ENCODE measurements at places on chromosomes 6 and 20.
A peak's percentile ranks its signal among the peaks of the same experiment; 100 is the strongest.

DNA sequence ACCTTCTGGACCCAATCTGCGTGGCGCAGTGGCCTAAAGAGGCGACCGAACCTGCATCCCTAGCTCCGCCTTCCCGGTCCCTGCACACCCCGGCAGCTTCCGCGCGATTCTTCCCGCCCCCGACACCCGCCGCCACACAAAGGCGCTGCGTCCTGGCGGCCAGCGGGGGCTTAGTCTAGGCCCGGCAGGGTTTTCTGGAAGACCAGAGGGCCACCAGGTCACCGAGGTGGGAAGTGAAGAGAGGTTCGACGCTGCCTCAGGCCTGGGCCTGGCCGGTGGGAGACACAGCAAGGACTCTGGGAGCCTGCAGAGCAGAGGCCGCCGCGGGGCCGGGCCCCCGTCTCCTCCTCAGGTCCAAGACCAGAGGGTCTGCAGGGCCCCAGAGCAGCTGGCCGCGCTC, 154.9 kb downstream of the OR2B2 start:
- peak; percentile 85 for DNase-seq

GRCh38 chr20:42775866-42776265, 413.8 kb downstream of the PTPRT start:
- no peak for DNase-seq

GRCh38 chr20:58389324-58389967, 417 bp downstream of the VAPB start:
- DNase-seq, result peak; percentile 73

- peak; percentile 1 for DNase-seq
Observed at GRCh38 chr6:34218691-34219090, 18.0 kb upstream of the HMGA1 start.

DNA sequence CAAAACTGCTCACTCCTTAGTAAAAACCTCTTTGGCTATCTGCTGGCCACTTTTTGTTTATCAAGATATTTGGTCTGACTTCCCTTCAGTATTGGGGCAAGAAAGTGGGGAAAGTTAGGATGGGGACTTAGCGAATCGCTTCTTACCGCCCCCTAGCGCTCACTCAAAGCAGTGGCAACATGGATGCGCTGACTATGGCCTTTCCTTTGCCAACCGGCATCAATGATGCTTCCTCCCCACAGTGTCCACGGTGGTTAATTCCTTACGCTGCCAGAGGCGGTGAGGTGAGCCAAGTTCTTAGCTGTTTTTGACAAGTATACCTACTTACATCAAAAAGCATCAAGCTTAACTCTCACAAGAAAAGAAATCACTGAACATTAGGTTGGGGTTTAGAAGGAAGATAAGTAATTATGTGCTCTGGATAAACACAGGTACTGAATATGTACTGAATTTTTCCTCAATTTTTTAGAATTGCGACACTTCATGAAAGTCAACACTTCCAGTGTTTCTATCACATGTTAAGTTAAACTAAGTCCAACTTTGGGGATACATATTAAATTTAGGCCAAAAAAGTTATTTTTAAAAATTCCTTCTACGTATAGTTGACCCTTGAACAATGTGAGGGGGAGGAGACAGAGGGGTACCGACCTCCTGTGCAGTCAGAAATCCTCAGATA, 86.7 kb downstream of the GMDS start:
- peak; percentile 67 for DNase-seq

DNA sequence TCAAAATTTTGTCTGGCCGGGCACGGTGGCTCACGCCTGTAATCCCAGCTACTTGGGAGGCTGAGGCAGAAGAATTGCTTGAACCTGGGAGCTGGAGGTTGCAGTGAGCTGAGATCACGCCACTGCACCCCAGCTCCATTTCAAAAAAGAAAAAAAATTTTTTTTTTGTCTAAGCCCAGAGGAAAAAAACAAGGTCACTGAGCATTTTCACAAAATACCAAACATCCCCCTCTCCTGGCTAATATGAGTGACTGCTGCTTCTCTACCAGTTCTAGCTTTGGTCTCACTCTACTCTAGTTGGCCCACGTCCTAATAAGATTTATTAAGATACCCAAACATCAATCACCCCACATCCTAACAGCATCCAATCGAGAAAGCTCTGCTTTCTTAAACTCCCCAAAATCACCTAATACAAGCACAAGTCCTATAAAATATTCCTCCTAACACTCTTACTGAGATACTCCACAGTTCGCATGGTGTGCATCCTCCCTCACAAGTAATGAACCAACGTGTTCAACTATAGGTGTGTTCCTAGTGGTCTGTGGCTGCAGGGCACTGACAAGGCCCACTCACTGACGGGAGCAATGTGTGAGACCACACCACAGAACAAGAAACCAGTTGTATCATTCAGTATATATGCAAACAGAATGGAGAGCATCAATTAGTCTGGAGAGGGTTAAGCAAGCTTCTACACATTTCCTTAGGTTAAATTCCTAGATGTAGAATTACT, 64.2 kb downstream of the FKBP5 start:
- DNase-seq, result peak; percentile 17

DNA sequence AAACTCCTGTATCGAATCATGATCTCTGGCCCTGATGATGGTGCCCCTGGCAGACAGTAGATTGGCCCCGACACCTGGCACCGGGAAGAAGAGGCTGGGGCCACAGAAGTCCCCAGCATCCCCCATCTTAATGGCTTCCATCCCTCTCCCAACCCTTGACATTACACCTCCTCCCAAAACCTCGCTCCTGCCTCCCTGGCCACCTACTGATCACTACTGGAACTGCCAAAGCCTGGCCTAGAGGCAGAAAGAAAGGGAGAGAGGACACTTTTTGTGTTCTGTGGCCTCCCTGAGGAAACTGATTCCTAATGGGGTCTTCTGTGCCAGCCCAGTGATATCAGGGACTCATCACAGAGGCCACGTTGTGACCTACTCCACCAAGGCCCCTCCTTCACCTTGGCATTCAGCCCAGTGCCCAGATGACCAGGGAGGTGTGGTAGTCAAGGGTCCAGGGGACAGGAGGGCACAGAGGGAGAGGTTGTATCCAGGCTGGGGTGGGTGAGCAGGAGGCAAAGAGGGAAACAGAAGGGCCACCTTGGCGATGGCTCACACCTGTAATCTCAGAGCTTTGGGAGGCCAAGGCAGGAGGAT, 6.1 kb downstream of the C20orf173 start:
- peak; percentile 70 for DNase-seq

DNA sequence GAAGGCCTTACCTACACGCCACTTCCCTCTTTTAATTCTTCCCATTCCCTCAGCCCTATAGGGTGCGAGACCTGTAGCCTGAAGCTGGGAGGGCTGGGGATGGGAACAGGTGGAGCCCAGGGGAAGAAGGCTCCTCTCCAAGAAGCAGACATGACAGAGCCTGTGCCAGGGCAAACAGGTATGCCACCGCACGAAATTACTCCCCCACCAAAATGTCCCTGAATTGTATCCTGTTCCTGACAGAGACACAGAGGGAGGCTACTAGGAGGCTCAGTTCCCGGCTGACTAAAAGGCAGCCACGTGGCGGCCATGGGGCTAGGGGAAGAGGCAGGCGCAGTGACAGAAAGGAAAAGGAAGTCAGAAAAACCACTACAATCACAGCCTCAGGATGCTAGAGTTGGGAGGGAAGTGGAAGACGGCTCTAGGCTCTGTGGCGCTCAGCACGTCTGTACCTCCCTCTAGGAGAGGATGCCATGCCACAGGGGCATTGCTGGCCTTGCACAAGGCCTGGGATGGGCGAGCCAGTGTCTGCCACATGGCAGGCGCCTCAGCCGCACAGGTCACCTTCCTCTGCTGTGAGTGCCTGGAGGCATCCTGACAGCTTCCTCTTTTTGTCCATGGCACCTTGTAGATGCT, 27.7 kb downstream of the TFEB start:
- no peak for DNase-seq

- peak; percentile 60 for DNase-seq
Observed at GRCh38 chr20:62832951-62833391, 16.1 kb downstream of the COL9A3 start.

- no peak for DNase-seq
Observed at GRCh38 chr6:49565855-49566254, 15.4 kb downstream of the C6orf141 start.

GRCh38 chr6:154567695-154568220, 57.3 kb upstream of the CNKSR3 start:
- DNase-seq, result no peak

GRCh38 chr6:91117550-91117949, 530.7 kb upstream of the MAP3K7 start:
- DNase-seq, result no peak

- DNase-seq, result no peak
Observed at GRCh38 chr20:36855241-36855657, 20.7 kb upstream of the TLDC2 start.

DNA sequence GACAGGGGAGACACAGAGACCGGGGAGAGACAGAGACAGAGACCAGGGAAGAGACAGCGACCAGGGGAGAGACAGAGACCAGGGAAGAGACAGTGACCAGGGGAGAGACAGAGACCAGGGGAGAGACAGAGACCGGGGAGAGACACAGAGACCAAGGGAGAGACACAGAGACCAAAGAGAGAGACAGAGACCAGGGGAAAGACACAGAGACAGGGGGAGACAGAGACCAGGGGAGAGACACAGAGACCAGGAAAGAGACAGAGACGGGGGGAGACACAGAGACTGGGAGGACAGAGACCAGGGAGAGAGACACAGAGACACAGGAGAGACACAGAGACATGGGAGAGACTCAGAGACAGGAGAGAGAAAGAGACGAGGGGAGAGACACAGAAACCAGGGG, 43.9 kb downstream of the YTHDF1 start:
- no peak for DNase-seq

GRCh38 chr6:44100088-44100550, 27.1 kb downstream of the MRPL14 start:
- peak; percentile 68 for DNase-seq

DNA sequence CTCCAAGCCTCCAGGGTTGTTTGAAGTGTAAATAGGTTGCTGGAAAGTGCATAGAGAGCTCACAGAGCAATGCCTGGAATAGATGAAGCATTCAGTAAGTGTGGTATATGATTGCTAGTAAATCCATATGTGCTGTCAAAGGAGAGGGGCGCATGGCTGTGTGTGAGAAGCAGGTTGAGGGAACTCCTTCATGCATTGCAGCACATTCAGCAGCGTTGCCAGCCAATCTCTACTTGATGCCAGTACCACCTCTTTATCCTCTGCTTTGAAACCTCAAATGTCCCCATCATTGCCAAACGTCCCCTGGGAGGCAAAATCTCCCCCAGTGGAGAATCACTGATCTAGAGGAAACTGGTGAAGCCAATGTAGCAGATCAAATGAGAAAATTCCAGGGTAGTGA, 82.7 kb upstream of the RALGAPA2 start:
- no peak for DNase-seq

DNA sequence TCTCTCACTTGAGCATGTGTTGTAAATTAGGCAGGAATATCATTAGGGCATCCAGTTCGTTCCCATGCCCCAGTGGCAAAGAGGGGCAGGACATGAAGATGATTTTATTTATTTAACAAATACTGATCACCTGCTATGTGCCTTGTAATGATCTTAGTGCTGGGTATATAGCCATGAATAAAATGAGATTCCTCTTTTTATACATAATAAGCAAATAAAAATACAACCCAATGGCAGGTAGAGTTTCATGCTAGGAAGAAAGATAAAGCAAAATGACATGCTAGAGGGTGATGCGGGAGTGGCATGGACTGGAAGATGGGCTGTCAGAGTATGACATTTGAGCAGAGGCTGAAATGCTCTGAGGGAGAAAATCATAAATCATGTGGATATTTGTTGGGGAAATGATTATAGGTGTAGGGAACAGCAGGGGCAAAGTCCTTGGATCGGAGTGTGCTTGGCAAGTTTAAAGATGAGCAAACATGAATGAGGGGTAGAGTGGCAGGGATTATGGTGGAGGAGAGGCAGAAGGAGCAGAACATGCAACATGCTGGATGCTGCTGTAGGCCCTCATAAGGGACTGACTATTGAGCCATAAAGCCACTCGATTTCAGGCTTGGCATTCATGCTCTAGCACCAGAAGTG, 342.1 kb downstream of the PLCB1 start:
- no peak for DNase-seq

DNA sequence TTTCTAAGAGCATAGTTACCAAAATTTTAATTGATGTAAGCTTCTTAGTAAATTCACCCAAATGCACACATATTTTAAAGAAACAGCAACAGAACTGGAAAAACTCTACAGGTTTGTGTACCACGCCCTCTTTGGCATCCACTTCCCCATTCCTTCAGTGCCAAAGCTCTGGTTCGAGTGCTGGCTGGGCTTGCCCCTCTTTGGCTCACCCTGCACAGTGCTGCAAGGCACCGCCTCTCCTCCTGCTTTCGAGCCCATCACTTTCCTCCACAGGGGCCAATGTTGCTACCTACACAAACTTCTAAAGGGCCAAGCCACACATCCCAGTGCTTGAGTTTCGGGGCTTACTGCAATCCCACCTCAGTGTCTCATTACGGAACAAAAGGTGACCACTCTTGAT, 9.6 kb downstream of the LRP11 start:
- DNase-seq, result no peak

DNA sequence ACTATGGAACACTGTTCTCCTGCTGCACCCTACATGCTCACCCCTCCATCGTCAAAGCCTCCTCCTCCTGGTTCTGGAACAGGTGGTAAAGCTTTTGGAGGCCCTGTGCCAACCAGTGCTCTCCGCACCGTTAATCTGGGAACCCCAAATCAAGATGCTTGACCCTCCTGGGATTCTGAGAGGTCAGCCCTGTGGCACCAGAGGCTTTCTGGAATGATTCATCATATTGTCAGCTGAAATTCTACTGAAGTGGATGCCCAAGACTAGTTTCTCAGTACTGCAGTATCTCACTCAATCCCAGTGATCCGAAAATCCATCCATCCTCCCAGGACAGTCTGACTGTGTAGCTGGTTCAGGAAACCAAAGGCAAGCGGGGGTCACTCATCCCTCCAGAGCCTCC, 92.7 kb downstream of the TRERF1 start:
- DNase-seq, result no peak

- no peak for DNase-seq
Observed at GRCh38 chr20:40457404-40457803, 231.6 kb downstream of the MAFB start.

DNA sequence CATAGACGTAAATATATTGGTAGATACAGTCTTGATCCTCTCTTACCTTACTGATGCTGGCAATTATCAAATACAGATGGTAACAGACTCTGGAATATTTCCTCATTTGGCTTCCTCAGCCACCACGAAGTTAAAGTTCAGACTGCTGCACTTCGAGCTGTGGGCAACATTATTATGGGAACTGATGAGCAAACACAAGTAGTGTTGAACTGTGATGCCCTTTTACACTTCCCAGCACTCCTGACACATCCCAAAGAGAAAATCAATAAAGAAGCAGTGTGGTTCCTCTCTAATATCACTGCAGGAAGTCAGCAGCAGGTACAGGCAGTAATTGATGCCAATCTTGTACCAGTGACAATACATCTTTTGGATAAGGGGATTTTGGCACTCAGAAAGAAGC, 162.7 kb upstream of the NT5E start:
- DNase-seq, result no peak

DNA sequence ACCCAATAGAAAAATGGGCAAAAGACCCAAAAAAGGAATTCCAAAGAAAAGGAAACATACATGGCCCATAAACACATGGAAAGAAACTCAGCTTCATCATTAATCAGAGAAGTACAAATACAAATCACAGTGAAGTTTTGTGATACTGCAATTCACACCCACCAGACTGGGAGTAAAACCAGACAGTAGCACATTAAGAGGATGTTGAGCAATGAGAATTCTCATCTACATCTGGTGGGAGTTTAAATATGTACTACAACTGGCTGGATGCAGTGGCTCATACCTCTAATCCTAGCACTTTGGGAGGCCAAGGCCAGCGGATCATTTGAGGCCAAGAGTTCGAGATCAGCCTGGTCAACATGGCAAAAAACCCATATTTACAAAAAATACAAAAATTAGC, 125.7 kb upstream of the PHACTR1 start:
- no peak for DNase-seq

- peak; percentile 52 for DNase-seq
Observed at GRCh38 chr20:49758781-49759180, 45.1 kb upstream of the B4GALT5 start.

All from H7 (cell line).